ENCODE measurements at places on chromosomes 5 and 9.

DNA sequence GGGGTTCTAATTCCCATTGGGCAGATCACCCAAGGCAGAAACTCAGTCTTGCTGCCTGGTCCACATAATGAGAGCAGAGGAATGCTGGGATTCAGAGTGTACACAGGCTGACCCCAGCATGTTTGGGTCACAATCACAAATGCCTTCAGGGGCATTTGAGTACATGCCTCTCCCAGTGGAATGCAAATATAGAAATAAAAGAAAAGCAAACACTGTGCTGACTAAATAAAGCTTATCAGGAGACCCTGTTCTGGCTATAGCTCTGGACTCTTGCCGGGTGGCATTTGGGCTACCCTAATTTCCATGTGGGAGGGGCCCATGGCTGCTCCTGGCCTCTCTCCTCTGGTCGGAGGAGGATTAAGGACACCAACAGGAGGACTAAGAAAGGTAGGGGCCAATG, 121.4 kb downstream of the DOCK8 start:
- no peak for DNase-seq

GRCh38 chr5:107542831-107543231, 127.9 kb downstream of the EFNA5 start:
- DNase-seq = no peak

GRCh38 chr5:143758750-143759149, 53.2 kb upstream of the HMHB1 start:
- no peak for DNase-seq

DNA sequence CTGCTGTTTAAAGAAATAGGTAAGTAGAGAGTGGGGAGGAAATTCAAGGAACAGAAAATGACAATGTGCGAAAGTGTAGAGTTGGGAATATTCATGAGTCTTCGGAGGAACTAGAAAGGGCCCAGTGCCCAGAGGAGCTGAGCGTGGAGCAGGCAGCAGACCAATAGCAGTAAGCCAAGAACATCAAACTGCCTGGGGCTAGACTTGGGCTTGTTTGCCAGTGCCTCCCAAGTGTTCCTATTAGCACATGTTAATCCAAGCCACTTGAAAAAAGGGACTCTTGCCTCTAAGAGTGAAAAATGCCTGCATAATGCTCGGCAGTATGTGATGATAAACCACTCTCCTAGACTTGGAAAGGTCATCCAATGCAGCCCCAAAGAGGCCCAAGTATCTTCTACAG, 1.2 kb upstream of the TAL2 start:
- DNase-seq = no peak

- no peak for DNase-seq
Observed at GRCh38 chr5:28864006-28864405, 1825.6 kb upstream of the CDH9 start.

DNA sequence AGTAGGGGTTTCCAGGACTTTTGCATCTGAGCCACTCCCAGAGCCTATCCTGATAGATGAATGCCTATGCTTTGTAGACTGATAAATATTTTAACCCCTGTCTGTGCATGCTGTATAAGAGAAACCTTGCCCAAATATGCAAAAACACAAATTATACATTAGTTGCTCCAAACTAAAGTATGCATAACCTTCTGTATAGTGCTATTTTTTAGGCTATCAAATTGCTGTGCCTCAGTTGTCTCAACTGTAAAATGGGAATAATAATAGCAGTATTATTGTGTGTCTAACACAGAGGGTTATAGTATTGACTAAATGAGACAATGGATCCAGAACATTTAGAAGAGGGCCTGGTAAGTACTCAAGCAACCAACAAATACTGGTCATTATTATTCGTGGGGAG, 117.7 kb downstream of the LIFR start:
- DNase-seq = no peak

DNA sequence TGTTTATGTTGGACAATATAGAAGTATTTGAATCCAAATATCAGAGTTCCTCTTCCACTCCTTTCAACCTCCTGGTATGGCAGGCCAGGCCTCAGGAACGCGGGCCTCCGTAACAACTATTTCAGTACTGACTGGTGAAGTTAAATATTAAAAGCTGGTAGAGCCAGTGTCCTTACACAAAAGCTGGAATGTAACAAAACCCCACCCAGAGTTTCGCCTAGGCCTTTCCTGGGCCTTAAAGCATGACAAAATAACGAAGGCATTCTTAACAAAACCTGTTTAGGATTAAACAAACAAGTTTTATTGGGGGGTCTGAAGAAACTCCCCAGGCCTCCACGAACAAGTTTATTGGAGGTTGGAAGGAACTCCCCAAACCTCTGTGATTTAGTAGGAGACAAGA, 61.6 kb upstream of the GNE start:
- no peak for DNase-seq

GRCh38 chr9:10045598-10045997, 567.2 kb downstream of the PTPRD start:
- DNase-seq = peak; percentile 18

DNA sequence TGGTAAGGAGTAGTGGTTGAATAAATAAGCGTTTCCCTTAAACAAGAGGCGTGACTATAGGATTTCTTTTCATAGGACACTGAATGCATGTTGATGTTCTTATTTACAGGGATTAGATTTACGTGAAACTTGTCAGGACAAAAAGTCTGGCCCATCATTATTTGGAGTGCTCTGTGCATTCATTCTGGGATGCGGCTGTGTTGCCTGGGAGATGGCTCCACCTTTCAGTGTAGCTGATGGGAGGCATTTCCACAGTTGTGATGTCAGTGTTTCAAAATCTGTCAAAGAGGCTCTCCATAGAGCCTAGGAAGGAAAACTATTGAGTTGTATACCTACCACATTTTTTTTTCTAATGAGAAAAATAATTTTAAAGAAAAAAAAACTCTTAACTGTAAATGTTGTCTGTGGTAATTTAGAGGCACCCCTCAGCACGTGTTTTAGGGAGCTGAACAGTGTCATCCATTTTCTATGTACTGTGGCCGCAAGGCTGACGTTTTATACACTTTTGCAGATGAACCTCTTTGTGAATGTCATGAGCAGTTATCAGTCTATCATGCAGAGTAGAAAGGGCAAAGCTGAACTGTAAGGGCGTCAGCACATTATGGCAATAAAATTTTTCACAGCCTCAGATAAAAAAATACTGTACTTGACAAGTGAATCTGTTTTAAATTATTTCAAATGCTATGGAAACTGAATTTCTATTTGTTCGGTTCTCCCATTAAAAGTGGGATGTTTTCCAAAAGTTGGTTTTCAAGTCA, 202.7 kb downstream of the PBX3 start:
- no peak for DNase-seq
